ENCODE measurements at places on chromosomes 7 and 10.
A peak's percentile ranks its signal among the peaks of the same experiment; 100 is the strongest.

DNA sequence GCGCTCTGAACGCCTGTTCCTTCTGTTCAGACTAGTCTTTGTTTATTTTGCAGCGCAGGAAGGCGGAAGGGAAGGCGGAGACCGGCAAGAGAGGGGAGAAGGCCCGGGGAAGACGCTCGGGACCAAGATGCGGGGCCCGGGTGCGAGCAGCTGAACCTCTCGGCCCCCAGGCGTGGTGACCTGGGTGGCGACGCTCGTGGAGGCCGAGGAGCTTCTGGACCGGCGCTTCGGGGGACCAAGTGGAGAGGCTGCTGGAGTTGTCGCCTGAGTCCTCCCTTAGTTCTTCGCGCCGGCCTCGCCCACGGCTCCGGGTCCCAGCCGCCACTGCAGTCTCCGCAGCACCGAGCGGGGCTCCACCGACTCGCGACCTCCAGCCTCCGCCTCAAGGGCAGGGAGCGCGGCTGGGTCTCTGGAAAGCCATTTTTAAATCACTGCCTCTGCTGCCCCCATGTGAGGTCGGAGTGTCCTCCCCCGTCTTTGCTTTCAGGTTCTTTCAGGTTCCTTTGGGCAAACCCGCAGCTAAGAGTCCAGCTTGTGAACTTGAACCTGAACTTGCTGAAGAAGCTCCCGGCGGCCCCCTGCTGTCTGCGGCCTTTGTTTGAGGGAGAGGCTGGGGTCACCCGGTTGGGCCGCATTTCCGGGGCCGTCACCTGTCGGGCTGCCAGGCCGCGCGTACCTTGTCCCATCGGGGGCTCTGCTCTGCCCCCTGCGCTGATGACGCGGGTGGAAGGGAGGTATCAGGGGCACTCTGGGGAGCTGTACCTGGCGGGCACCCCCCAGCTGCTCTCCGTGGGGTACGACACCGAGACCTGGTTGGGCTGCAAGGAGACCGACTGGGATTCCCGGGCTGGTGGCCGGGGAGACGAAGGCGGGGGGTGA, 136.0 kb downstream of the KIF20B start:
- DNase-seq, result no peak

DNA sequence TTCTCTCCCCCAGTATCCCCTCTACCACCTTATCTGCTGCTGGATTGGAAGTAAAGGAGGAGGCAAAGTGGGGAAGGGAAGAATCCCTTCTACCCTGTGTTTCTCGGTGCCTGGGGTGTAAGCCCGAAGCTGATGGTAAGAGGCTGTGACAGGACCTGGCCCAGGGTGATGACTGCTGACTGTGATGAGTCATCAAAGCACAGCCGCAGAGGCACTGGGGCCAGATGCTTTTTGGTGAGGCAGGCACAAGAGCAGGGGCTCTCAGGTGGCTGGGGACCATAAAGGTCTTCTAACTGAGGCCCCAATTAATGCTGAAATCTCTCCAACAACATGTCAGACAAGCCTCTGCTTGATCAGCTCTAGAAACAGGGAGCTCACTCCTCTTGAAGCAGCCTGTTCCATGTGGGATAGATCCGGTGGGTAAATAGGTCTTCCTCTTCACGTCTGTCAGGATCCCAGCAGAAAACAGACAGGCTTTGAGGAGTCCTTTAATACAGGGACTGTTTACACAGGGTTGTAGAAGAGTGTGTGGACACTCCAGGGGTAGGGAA, 86.1 kb upstream of the PCBD1 start:
- DNase-seq, result no peak

DNA sequence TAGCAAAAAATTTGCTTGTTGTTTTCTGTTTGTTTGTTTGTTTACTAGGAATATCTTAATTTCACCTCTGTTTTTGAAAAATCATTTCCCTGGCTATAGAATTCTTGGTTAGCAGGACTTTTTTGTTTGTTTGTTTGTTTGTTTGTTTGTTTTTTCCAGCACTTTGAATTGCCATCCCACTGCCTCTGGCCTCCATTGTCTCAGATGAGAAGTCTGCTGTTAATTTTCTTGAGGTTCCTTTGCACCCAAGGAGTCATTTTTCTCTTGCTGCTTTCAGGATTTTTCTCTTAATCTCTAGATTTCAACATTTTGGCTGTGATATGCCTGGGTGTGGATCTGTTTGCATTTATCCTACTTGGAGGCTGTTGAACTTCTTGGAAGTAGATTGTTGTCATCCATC, 105.7 kb downstream of the FOXL3 start:
- no peak for DNase-seq

GRCh38 chr10:133257489-133258065, 19.1 kb downstream of the ADAM8 start:
- no peak for DNase-seq

DNA sequence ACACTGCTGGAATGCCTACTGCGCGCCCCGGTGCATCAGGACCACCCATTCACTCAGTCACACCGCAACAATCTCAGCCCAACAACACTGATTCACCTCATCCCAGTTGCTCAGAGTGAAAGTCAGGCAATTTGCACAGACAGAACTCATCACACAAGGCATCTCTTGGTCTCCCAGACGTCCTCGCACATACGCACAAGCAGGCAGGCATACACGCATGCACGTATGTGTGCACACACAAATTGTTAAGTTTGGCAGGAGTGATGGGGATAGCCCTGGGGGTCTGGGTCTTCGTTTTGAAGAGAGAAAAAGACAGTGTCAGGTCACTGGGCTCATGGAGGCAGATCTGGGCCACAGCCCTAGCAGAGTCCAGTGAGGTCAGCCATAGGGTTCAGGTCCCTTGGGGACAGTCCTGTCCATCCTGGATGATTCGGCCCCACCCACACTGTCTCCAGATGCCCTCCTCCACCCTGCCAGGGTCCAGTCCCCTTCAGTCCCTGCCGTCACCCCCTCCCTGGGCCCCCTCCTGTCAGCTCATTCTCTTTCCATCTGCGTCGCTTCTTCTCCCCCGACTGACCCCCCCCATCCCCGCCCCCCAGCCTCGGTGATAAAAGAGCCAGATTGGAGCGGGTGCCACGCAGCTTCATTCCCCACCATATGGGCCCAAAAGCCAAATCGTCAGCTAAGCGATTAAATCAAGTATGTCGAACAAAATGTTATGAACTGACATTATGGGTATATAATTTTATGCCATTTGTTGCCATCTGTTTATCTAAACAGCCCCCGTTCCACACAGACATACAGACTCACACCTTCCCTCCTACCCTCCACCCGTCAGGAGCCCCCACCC, 48.5 kb upstream of the SLF2 start:
- DNase-seq, result no peak

DNA sequence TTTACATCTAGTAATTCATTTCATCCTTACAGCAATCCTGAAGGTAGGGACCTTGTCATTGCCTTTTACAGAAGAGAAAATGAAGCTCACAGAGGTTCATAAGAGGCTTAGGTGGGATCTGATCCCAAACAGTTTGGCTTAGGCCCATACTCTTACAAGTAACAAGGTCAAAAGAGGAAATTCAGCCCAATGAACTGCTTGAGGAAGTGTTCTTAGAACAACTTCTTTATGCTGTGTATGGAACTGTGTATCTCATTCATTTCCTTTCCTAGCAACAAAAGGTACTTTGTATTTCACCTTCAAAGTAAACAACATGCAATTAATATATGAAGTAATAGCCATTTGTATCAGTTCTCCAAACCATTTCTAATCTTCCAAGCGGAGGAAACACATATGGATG, 79.3 kb downstream of the AVL9 start:
- DNase-seq, result no peak

GRCh38 chr7:92880212-92881090, 44.1 kb upstream of the CDK6 start:
- DNase-seq, result no peak

GRCh38 chr7:113078331-113078730, 8.3 kb downstream of the GPR85 start:
- no peak for DNase-seq

GRCh38 chr10:60664859-60665258, 113.4 kb upstream of the CDK1 start:
- no peak for DNase-seq

- no peak for DNase-seq
These were observed 81.8 kb downstream of the SEMA3A start for GRCh38 chr7:84112771-84113170.

DNA sequence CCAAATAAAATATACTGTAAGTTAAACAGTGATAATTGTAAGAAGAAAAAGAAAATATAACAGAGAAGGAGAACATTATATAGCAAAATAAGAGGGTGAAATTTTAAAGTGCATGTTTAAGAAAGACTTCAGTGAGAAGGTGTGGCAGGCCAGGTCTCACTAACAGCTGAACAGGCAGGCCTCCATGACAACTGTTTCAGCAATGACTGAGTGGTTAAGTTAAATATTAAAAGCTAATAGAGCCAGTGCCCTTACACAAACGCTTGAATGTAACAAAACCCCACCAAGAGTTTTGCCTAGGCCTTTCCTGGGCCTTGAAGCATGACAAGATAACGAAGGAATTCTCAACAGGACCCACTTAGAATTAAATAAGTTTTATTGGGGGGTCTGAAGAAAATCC, 32.6 kb downstream of the CFAP43 start:
- DNase-seq, result no peak

DNA sequence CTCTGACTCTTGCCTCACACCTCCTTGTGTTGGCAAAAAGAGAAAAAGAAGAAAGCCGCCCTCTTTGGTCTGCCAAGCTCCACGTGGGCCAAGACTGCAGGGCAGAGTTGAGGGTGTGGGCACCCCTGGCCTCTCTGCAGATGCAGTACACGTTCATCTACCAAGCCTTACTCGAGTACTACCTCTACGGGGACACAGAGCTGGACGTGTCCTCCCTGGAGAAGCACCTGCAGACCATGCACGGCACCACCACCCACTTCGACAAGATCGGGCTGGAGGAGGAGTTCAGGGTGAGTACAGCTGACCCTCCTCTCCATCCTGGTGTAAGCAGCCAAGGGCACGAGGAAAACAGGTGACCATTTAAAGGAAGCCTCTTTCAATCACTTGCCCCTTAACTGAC, 56.1 kb downstream of the MKI67 start:
- no peak for DNase-seq

GRCh38 chr7:121397822-121398221, 1.7 kb upstream of the FAM3C start:
- DNase-seq, result no peak

GRCh38 chr7:122269241-122269640, 35.3 kb downstream of the FEZF1 start:
- DNase-seq, result no peak

GRCh38 chr7:157985636-157986035, 602.0 kb downstream of the PTPRN2 start:
- no peak for DNase-seq

- no peak for DNase-seq
These were observed 136.3 kb downstream of the CCDC71L start for GRCh38 chr7:106524690-106525059.

DNA sequence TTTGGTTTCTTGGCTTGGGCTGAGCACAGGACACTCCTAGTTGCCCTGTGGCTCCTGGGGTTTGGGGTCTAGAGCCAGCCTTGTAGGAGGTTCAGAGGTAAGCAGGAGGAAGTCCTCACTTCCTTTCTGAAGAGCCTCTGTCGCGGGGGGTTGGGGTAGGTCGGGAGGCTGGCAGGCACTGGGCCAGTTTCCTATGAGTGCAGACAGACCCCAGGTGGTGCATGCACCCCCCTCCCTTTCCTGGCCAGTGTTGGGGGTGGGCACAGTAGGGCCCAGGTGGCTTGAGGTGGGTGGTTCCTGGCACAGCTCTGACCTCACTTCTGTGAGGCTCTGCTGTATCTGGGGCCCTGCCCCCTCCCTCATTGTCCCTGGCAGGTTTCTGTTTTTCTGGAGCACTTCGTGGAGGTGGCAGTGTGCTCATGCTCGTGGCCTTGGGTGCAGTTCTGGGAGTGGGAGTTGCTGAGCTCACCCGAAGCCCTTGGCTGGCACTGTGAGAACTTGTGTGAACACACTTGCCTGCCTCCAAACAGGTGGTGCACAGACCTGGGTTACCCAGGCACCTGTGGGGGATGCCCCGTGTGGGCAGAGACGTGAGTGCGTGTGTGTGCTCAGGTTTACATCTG, 1.8 kb downstream of the PALD1 start:
- no peak for DNase-seq

- DNase-seq, result no peak
These were observed 13.9 kb downstream of the PIK3AP1 start for GRCh38 chr10:96706331-96706853.

GRCh38 chr7:154427533-154427932, 375.3 kb downstream of the DPP6 start:
- DNase-seq, result no peak

DNA sequence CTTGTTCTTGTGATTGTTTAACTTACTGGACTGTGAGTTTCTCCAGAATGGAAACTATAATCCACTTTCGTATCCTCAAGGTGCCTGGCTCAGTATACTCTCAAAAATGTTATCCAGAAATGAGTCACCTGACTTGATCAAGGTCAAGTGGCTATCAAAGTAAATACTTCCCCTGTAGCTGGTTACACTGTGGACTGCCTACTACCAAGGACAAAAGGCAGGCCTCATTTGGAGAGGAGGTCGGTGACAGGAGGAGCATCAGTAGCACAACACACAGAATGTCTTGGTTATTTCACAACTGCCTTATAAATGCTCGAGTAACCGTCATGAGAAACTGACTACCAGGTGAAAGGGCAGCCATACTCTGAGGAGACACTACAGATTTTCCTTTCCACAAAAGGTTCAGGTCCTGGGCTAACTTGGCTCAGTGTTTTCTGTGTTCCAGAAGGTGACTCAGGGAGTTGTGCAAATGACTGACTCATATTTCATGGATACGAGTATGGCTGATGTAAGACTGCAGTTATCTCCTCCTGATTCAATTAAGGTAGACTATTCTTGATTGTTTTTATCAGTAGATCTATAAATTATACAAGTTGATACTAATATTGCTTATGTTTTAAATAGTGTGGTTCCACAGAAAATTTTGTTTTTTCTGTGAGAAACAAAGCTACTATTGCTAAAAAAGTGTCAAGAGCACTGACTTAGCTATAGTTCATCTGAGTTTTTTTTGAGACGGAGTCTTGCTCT, 4.2 kb upstream of the CCNY start:
- peak; percentile 60 for DNase-seq

- DNase-seq, result no peak
These were observed 103.3 kb downstream of the GPAM start for GRCh38 chr10:112080231-112080630.

GRCh38 chr7:132112106-132112505, 464.2 kb downstream of the PLXNA4 start:
- DNase-seq, result no peak

- no peak for DNase-seq
These were observed 200.9 kb upstream of the CNTNAP2 start for GRCh38 chr7:145915679-145916078.

Data from GM04503 (cell line).